ENCODE measurements at places on chromosomes 11 and 22. TPM values are rescaled to one million over a fixed set of nuclear protein-coding genes. Genes with fewer than 3 reads are reported as not detected.

DNA sequence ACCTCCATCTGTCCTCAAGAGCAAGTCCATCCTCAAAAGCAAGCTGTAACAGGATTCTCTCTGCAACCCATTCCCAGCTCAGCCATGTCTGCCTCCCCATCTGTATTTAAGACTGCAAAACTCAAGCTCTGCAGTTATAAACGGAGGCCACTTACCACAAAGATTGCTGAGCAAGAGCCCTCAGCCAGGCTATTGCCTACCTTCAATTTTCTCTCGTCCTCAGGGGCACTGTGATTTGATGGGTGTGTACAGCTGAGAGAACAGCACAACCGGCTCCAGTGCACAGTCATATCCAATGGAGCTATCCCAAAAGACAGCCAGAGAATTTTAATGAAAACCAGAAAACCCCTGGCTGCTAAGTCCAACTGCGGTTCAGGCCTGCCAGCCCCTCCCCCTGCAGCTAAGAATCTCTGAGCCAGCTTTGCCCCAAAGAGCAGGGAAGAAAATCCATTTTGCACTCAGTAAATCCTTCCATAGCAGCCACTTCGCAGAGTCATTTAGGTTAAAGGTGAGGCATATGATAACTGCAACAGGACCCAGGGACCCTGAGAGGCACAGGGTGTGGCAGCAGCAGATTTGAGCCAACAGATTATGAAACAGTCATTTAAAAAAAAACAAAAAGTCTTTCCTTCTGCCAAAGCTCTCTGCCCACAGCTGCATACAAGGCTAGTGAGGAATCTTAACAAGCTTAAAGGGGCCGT lies 37.6 kb downstream of the RAB30 start:
- no peak for DNase-seq

GRCh38 chr11:94305146-94305545 lies 766 bp downstream of the IZUMO1R start:
- no peak for DNase-seq

DNA sequence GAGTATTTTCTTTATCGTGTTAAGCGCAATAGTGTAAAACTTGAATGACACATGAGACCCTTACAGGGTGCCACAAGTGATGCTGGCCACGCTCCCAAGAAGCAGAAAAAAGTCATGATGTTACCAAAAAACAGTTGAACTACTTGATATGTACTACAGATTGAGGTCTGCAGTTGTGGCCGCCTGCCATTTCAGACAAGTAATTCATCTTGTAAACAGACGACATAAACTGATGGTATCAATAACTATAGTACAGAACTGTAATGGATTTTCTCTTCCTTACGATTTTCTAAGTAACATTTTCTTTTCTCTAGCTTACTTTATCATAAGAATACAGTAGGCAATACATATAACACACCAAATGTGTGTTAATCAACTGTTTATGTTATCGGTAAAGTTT lies 5.5 kb downstream of the CD59 start:
- no peak for DNase-seq

The CARD18 gene
- total RNA-seq, result not detected

GRCh38 chr11:127059750-127060149 lies 59.2 kb upstream of the KIRREL3 start:
- peak; percentile 54 for DNase-seq

- DNase-seq, result no peak
Observed at GRCh38 chr11:72179049-72179803, 12.7 kb upstream of the FOLR1 start.

- no peak for DNase-seq
Observed at GRCh38 chr11:58490827-58491226, 17.1 kb downstream of the OR5B21 start.

- no peak for DNase-seq
Observed at GRCh38 chr11:76049511-76049910, 156.8 kb downstream of the WNT11 start.

- DNase-seq, result no peak
Observed at GRCh38 chr11:218815-219593, 11.5 kb downstream of the RIC8A start.

DNA sequence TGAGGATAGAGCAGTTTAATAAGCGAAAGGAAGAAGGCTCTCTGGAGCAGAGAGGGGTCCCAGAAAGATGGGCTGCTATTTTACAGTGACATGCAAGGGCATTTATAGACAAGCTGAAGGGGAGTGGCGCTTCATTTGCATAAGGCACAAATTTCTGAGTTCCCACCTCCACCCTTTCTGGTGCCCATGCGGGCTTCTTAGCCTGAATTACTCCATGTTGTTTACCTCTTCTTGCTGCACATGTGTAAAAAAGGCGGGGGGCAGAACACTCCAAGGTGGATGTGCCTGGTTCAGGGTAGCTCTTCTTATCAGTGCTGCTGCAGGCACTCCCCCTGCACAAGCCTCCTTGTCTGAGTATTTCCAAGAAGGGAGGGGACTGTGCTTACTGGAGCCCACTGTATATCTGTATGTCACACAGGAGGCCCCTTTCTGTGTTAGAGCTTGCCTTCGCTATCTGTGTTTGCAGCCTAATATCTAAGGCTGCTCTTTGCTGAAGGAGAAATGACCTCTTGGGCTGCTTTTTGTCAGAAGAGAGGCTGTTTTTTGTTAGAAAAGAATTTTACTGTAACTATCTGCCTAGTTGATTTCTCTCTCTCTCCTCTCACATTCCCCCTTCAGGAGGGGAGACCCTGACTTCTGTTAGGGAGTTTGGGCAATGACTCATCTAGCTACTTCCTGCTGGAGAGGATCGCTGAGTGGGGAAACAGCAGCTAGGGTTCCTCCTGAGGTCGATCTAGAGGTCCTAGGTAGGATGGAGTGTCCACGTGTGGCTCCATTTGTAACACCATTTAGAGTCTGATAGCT lies 1057.0 kb upstream of the CNTN5 start:
- no peak for DNase-seq

The MAPK8IP2 gene
- total RNA-seq, result 124 TPM

The PLEKHA7 gene
- total RNA-seq, result 10.9 TPM

- no peak for DNase-seq
Observed at GRCh38 chr11:19306179-19306944, 65.6 kb upstream of the E2F8 start.

DNA sequence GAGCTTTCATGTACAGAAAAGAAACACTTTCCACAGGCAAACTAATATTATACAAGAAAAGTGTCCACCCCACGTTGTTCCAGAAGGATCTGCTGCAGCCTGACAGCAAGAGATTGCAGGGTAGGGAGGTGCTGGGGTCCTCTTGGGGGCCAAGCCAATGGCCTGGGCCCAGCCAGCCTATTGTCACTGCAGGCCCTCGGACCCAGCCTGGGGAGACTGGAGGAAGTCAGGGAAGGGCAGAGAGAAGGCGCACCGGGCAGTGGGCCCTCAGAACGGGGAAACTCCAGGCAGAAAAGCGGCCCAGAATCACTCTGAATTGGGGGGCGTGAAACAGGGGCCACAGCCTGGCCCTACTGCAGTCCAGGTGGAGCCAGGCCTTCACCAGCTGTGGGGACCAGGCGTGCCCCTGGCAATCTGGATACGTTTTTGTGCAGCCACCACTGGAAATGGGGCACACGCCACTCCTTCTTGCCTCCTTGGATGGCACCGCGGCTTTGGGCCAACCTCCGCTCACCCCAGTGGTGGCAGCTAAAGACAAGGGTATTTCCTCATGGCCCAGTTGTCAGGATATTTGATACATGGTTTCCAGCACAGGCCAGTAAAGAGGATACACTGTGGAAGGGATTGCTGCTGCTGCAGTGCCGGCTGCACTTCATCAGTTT lies 3.9 kb upstream of the NAP1L4 start:
- DNase-seq, result no peak

DNA sequence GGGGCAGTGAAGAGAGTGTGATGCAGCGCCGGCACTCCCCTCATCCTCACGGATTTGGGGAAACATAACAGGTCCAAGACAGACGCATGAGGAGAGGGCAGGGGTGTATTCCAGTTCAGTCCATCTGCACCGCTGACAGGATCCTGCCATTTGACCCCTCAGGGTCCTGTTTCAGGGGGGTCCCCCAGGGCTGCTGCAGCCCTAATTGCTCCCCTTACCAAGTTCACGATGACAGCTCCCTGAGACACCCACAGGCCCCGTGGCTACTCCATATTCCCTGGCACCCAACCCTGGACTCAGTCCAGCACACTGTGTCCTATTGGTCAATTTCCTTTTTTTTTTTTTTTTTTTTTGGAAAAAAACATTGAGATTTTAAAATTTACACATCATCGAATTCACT lies 41.5 kb downstream of the SHANK2 start:
- DNase-seq, result no peak

DNA sequence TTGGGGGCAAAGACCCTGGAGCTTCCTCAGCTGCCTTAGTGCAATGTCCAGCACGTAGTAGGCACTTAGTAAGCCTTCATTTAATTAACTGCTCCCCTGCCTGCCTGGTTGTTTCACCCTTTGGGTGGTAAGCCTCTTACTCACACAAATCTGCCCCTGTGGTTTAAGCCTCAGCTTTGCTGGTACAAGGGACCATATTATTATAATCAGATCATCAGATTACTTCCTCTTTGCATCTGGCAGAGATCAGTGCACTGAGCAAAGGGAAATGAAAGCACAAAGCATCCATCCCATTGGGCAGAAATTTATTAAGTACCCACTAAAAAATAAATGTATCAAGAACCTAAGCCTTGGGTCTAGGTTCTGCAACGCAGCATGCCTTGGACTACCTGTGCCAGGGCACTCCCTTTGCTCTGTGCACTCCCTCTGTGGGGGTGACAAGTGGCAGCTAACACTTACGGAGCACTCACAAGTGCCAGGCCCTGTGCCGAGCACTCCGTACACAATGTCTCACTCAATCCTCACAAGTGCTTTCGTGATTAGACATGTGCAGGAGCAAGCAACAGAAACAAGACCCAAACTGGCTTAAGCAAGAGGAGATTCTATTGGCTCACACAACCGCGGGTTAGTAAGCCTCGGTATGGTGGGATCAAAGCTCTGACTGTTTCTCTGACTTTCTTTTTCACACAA lies 34.9 kb upstream of the DAGLA start:
- no peak for DNase-seq

The KCNE3 gene
- 3.0 TPM for total RNA-seq

Data from dorsolateral prefrontal cortex (tissue), 122 donors.